Fibroblast of skin of left biceps (primary cell): ENCODE measurements at places on chromosomes 7 and 10.
A peak's percentile ranks its signal among the peaks of the same experiment; 100 is the strongest.

DNA sequence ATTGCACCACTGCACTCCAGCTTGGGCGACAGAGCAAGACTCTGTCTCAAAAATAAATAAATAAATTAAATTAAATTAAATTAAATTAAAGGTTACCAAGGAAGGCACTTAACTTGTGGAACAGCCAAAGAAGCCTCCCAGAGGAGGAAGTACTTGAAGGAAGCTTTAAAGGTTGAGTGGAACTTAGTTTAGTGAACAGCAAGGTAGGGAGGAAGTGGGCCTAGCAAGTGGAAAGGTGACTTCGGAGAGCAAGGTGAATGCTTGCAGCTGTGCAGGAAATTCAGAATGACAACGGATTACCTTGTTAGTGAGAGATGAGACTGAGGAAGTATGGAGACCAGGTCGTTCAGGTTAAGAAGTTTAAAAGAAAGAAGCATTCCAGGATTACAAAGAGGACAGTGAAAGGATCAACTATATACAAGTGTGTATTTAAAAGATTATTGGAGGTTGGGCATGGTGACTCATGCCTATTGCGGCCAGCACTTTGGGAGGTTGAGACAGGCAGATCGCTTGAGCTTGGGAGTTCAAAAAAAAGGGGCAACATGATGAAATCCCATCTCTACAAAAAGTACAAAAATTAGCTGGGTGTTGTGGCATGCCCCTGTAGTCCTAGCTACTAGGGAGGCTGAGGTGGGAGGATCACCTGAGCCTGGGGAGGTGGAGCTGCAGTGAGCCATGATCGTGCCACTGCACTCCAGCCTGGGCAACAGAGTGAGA, 12.8 kb upstream of the RPEL1 start:
- DNase-seq = no peak

DNA sequence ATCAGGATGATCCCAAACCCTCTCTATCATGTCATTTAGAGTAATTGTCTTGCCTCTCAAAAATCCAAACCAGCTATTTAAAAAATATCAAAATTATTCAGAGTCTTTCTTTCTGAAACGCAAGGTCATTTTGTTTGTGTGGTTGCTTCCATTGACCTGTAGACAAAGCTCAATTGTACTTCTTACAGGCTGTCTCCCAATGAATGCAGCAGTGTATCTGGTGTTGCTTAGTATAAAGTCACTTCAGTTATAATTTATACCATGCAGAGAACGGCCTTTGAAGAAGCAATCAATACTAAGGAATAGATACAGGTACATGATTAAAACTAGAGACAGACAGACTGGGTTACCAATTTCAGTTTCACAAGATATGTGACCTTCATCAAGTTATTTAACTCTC, 80.9 kb downstream of the DOCK4 start:
- no peak for DNase-seq

DNA sequence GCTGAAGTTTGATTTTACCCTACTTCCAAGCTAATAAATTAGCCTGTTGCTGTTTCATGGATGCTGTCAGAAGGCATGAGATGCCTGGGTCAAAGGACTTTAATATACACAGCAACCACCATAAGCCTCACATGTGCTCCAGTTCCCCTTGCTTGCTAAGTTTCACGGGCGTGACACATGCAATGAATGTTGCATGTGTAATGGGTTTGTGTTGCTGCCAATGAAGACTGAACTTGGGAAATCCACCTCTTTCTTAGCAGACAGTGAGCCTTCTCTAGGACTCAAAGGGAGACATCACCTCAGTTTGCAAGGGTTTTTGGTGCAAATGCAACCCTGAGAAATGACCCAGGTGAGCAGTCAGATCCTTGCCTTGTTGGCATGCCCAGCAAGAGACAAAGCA, 505.5 kb upstream of the PODXL start:
- no peak for DNase-seq

- DNase-seq = no peak
Observed at GRCh38 chr7:50262916-50263690, 41.4 kb upstream of the IKZF1 start.

DNA sequence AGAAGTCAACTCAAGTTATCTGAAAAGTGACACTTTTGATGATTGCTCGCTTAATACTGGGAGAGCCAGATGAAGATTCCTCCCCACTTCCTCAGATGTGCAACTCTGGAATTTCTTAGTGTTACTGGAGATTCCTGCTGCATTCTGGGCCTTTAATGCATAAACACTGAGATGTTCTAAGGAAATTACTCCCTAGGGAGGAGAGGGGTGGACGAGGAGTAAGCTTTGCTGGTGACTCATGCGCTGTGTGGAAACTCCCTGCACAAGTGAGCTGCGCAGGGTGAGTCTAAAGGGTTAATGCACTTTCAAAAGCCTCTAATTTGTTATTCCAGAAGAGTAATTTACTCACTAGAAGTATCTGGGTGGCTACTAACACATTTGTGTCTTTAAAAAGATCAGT, 46.3 kb downstream of the EGFR start:
- DNase-seq = peak; percentile 98

DNA sequence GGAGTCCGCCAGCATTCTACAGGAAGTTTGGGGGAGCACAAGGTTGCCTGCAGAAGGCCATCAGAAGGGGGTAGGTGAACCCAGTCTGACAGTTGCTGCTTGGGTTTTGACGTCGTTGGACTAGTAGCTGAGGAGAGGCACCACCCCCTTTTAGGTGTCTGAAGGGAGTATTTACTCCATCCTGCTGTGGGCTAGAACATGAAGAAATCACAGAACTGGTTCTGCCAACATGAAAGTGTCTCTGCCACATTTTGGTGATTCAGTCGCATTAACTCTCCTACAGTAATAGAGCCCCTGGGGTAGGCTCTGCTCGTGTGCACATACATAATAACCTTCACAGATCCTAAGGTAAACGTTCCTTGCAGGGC, 834 bp upstream of the TRIL start:
- DNase-seq = no peak

GRCh38 chr10:43214071-43214955, 52.6 kb downstream of the RASGEF1A start:
- no peak for DNase-seq

DNA sequence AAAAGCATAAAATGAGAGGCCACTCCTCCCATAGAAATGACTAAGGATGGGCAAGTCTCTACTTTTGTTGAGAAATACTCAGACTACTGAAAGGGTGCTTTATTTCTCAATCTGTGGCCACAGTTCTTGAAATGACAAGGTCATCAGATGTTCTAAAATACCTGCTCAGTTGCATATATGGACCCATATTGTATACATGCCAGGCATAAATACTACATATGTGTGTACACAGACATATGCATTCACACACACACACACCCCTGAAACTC, 691.5 kb upstream of the SORCS1 start:
- DNase-seq = no peak

GRCh38 chr10:7100032-7100702, 310.7 kb downstream of the SFMBT2 start:
- DNase-seq = no peak

DNA sequence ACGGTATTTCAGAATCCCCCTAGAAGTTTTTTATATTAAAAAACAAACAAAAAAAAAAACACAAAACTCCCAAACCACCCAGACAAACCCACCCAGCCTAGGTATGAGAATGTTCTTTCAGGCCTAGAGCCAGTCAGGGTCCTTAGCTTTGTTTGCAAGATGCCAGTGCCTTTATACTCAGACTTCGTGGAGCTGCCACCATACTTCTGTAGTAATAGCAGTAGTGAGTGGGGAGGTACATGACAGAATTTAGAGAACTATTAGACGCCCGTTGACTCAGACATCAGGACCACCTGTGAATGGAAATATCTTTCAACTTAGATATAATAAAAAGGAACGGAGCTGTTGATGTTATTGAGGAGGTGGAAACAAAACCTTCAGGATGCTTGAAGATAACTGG, 138.2 kb upstream of the MKLN1 start:
- no peak for DNase-seq

GRCh38 chr7:29190349-29191045, 4.1 kb upstream of the CHN2 start:
- no peak for DNase-seq

GRCh38 chr10:123506455-123506854, 159.7 kb upstream of the GPR26 start:
- DNase-seq = no peak

DNA sequence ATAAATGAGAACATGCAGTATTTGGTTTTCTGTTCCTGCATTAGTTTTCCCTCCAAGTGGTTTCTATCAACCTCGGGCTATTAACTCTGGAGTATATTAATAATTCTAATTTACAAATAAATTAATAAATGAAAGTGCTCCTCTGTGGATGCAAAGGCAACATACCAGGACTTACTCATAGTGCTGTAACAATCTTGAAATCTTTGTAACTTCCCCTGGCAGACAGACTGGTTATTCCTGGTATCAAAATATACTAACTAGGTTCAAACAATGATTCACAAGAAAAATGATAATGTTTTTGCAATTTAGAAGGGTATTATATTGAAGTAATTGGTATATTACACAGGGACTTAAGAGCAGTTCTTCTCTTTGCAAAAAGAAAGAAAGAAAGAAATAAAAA, 177.2 kb downstream of the FANK1 start:
- DNase-seq = no peak
